MV-4-11 (cell line): ENCODE measurements at places on chromosomes 7 and 10.

DNA sequence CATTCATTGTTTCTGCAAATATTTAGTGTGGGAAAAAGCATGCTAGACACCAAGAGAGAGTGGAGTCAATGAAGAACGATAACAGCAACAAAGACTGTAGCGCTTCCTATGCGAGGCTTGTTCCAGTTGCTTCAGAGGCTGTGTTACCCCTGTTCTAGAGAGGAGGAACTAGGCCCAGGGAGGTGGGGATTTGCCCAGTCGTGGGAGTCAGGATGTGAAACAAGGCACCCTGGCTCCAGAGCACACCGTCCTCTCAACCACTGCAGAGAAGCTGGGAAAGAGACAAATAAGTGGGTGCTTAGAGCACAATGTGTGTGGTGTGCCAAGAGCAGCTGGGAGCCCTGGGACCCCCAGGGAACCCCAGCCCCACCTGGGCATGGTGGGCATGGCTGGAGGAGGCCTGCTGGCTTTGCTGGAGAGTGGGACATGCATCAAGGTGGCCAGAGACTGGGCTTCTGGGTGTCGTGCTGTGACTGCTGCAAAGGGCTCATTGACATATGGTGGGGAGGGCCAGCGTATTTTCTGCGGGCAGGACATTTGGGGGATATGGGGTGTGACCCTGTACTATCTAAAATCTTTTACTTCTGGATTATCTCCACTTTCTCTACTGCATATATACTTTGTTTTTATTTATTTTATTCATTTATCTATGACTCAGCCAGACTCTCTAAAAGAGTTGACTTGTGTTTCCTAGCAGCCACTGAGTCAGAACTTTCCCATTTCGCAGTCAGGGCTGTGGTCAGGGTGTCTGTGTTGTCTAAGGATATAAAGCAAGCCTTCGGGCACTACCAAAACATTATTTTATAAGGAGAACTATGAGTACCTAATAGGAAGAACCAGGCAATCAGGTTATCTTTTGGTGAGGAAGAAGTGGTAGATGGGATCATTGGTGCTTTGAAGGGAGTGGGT, 95.4 kb downstream of the TCF7L2 start:
- DNase-seq = peak; percentile 40

DNA sequence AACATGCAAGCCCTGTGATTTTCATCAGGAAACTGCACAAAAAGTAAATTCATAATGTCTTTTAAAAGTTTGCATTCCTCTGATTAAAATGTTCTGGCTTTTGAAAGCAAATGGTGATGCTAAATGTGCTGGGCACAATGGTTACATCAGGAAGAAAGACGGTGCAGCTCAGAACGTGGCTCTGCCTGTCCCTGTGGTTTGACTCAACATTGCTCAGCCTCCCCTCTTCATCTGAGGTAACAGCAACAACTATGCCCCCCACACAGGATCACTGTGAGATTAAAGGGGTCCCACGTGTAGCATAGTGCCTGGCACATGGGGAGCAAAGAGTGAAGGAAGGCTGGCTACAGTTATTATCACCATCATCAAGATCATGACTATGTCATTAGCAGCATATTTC, 44.0 kb downstream of the PARD3 start:
- no peak for DNase-seq

GRCh38 chr7:90766814-90767564, 170.9 kb downstream of the CDK14 start:
- no peak for DNase-seq

DNA sequence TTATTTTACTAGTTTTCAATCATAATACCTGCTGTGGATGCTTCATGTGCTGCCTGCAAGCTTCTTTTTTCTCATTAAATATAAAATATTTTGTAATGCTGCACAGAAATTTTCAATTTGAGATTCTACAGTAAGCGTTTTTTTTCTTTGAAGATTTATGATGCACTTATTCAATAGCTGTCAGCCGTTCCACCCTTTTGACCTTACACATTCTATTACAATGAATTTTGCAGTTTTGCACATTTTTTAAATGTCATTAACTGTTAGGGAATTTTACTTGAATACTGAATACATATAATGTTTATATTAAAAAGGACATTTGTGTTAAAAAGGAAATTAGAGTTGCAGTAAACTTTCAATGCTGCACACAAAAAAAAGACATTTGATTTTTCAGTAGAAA, 103.0 kb downstream of the PTEN start:
- no peak for DNase-seq

DNA sequence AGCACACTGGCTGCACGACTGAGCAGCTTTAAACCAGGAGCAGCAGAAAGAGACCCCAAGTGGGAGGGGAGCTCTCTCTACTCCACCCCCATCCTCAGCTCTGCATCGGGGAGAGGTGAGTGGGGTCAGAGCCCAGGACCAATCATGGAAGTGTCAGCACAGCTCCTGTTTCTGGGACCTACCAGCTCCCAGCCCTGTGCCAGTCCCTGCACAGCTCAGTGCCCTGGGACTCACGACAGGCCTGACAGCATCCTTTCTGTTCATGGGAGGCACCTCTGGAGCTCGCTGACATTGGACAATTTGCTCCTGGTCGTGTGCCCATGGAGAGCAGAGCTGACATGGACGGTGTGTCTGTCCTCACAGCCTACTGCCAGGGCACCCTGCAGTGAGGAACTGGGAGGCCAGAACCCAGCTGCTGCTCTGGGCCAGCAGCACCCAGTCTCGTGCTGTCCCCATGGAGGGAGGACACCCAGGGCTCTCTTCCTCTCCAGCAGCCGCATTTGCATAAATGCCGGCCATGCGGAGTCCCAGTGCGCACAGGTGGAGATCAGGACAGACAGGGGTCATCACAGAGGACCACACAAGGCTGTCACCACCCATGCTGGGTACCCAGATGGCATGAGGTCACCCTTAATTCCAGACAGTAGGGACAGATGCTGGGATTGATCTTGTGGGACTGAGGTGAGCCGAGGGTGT, 45.9 kb upstream of the MSMB start:
- DNase-seq = no peak

GRCh38 chr7:157900556-157900955, 563.8 kb downstream of the DNAJB6 start:
- no peak for DNase-seq

DNA sequence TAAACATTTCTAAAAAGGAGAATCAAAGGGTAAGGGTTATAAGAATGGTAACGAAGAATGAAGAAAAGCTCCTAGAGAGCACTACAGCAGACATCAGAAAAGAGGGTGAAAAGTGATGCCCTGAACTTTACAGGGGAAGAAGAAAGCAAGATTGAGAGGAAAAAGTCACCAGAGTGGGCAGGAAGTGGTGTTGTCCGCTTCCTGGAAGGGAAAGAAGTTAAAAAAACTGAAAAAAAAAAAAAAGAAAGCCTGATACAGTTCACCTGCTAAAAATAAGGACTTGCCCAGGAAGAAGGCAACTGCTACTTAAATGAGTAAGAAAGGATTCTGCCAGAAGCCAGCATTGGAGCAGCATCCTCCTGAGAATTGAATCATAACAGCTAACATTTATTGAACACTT, 330.1 kb upstream of the PHF14 start:
- peak; percentile 5 for DNase-seq
